Activated CD8-positive, alpha-beta memory T cell treated with anti-CD3 and anti-CD28 coated beads, Interleukin-2, amount 50 U/mL, for 4 hours (primary cell): ENCODE measurements at places on chromosomes 12 and 14.

GRCh38 chr14:74155287-74155686 is 70.5 kb downstream of the LIN52 start:
- DNase-seq, result no peak

DNA sequence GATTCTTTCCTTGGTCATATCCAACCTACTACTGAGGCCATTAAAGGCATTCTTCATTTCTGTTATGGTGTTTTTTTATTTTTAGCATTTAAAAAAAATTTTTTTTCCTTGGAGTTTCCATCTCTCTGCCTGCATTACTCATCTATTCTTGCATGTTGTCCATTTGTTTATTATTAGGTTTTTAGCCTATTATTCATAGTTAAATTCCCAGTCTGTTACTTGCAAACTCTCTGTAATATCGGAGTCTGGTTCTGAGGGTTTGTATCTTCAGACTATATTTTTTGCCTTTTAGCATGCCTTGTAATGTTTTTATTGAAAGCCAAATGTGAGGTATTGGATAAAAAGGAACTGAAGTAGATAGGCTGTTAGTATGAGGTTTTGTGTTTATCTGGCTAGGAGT is 284.3 kb downstream of the FUT8 start:
- no peak for DNase-seq

DNA sequence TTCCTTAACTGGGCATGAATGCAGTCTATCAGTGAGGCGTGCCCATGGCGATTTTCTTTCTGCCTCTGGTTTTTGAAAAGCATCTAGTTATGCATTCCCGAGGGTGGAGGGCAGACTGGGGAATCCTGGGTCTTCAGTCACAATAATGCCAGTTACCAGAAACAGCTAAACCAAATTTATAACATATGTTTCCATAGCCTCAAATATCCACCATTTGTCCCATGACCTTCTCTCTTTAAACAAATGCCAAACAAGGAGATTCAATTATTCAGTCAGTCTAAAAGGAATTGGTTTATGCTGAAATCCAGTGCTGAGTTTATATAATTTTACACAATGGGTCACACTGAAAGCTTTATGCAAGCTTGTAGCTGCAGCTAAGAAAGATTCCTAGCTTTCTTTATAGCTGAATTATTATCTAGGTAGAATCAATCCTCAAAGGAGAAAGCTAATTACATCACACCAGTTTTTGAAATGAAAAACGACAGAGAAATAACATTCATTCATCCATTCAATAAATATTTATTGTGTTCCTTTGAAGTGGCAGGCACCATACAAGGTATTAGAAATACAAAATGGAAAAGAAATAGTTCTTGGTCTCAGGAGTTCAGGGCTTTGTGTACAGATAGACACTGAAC is 131.3 kb upstream of the RAP1B start:
- DNase-seq, result no peak

GRCh38 chr14:34583525-34583924 is 44.0 kb upstream of the EAPP start:
- DNase-seq, result no peak

GRCh38 chr12:47114481-47114892 is 34.7 kb upstream of the AMIGO2 start:
- DNase-seq, result no peak

GRCh38 chr14:92499234-92499633 is 14.3 kb upstream of the RIN3 start:
- DNase-seq, result no peak

DNA sequence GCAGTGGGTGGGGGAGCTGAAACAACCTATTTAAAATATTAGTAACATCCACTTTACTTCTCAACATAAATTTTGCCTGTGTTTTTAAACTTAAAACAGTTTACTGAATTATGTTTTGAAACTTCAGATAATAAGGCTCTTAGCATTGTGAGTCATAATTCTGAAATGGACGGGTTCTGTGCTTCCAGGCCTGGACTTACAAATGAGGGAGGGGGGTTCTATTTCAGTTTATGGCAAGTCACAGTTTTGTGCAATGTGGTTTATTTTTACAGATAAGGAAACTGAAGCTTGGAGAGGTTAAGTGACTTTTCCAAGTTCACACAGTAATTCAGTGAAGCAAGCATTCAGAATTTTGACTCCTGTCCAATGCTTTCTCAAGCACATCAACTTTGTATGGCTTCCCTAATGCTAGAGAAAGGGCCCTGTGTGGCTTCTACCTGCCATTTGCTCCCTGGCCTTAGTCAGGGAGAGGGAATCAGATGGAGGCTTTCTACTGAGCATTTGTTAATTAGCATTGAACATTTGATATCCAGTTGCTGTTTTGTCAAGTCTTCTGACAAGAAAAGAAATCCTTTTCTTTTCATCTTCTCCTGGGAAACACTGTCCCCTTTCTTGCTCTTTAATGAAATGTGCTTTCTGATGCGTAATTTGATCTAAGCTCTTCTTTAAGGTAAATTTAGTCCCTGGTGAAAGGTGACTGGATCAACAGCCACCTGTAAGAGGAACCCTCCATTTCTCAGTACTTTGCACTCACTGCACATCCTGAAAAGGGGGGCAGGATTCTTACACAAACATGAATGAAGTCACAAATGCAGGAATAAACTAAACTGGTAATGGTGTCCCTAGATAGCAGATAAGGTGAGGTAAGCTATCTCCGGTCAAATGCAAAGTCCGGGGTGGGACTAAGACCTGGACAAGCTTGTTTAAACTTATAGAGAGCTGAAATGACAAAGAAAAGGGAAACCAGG is 2.5 kb upstream of the SALL2 start:
- no peak for DNase-seq
